ENCODE measurements at places on chromosomes 2 and 18. TPM values are rescaled to one million over a fixed set of nuclear protein-coding genes. Genes with fewer than 3 reads are reported as not detected.

DNA sequence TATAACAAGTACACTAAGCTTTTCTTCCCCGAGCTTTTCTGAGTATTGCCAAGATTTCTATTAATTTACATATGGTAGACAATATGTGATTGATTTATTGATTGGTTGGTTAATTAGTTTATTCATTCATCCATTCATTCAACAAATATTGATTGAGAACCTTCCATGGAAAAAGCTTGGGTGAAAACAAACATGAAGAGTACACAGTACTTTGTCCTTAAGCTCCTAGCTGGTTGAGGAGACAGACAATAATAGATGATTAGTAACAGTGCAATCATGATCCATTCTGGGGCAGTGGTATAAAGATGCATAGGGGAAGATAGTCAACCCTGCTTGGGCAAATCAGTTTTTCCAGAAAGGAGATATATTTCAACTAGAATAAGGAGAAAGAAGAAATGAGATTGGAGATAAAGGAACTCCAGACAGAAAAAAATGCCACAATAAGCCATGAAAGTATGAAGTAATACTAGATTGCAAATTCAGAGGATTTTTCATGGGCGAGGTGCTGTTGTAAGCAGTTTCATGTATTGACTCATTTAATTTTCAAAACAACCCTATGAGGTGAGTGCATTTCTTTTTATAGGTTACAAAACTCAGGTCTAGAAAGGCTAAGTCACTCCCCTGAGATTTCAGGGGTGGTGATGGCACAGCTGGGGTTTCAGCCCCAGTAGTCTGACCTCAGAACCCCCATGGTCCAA lies 129.5 kb downstream of the RND3 start:
- no peaks in the 10 kb centered on the region for H3K36me3 ChIP-seq
- no peak overlapping the region for H3K27ac ChIP-seq
- no peaks in the 10 kb centered on the region for H3K4me1 ChIP-seq
- H3K4me3 ChIP-seq, result no peak overlapping the region

DNA sequence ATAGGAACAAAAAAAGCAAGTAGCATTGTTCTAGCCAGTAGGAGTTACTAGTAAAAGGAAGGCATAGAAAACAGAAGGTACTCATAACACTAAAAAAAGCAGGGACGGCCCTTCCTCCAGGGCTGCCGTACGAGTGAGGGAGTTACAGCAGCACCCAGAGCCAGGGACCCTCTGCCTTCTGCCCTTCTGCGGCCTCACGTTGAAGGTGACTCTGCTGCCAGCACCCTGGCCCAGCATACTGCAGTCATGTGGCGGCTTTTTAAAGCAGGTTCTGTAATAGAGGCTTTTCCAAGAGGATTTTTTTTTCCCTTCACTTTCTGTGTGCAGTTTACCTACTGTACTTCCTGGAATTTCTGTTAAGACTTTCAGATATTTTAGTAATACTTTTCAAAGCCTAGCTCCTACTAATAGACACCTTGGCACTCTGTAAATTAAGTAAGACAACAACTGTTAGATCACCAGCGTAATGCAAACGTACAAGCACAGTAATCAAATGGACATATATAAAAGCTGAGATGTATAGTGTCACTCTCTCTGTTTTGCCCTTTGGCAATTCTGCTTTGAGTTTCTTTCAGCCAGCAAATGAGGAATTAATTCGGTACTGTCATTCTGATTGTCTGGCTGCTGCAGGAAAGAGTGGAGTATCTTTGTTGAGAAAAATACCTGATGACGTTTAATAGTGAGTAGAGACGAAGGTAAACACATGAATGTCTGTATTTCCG lies 161.5 kb downstream of the PTGR3 start:
- no peaks in the 10 kb centered on the region for H3K36me3 ChIP-seq
- no peak overlapping the region for H3K4me3 ChIP-seq
- H3K4me1 ChIP-seq, result no peaks in the 10 kb centered on the region
- no peak overlapping the region for H3K27ac ChIP-seq

GRCh38 chr2:140975237-140975636 lies 1155.6 kb downstream of the LRP1B start:
- H3K4me1 ChIP-seq, result no peaks in the 10 kb centered on the region
- no peaks in the 10 kb centered on the region for H3K27me3 ChIP-seq
- no peak overlapping the region for H3K27ac ChIP-seq
- no peak overlapping the region for H3K4me3 ChIP-seq
- DNase-seq, result no peak

- no peaks in the 10 kb centered on the region for H3K36me3 ChIP-seq
- peaks cover 4% of the 10 kb centered on the region for H3K4me1 ChIP-seq
- H3K27me3 ChIP-seq, result no peaks in the 10 kb centered on the region
These were observed 33.6 kb downstream of the GTF2A1L start for GRCh38 chr2:48651158-48651790.

The OXER1 gene
- not detected for total RNA-seq

DNA sequence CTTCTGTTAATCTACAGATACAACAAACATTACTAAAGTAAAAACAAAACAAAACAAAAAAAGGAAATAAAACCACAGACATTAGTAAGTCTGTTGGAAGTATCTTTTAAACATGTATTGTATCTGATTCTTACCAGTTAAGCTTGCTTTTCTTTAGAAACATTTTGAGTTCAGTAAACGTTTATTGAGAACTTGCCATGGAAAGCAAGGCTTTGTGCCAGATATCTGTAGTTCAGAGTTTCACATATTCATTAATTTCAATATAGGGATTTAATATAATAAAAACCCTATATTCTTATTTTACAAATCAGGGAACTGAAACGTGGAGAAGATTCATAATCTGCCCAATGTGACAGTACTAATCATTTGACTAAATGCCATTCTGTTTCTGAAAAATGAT lies 1101.0 kb upstream of the GYPC start:
- H3K27me3 ChIP-seq, result no peaks in the 10 kb centered on the region
- no peak overlapping the region for H3K27ac ChIP-seq
- no peak overlapping the region for H3K4me3 ChIP-seq
- H3K4me1 ChIP-seq, result no peaks in the 10 kb centered on the region
- no peak for DNase-seq

DNA sequence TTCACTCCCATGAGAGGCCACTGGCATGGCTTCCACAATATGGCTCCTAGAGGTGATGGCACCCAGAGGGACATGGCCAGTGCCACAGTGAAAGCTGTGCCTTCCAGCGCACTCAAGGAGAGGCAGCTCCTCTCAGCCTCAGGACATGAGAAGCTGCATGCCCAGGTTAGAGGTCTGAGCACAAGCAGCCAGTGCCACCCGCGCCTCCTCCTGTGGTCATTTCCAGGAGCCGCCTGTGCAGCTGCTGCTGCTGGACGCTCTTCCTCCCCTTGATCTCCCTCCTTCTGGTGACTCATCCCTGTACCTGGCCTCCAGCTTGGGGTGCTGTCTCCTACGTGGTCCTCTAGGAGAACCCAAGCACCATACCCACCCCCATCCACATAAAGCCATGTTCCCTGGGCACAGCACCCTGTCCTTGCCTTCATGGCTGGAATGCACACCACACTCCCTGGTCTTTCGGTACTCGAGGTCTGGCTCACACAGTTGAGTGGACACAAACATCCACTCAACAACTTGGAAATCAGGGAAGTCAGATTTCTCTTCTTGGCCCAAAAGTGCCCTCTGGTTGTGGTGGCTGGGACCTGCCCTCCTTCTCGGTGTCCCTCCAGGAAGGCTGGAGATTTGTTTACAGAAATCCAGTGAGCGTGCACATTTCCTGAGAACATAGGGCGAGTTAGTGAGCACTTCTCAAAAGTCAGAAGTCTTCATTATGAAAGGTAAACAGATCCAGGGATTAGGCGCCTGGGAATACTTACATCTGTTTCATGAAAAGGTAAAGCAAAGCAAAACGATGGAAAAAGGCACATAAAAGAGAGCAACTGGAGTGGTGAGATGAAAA lies 96.7 kb downstream of the EIPR1 start:
- H3K36me3 ChIP-seq, result no peaks in the 10 kb centered on the region
- no peak overlapping the region for H3K27ac ChIP-seq
- DNase-seq, result peak; percentile 69
- no peaks in the 10 kb centered on the region for H3K4me1 ChIP-seq

DNA sequence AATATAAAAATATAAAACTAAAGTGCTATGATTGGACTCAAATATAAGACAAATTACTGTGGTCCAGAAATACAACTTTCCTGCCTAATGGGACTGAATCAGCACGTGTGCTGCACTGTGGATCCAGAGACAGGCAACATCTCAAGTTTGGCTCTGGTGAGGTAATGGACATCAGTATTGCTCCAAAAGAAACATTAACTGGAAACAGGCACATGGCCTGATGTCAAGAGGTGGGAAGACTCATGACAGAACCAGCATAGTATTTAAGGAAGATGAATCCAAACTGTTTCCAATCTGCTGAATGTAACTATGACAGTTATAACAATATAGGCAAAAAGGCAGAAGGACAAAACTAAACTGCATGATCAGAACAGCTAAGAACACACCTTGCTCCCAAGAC lies 354.6 kb downstream of the FSIP2 start:
- no peaks in the 10 kb centered on the region for H3K36me3 ChIP-seq
- H3K27ac ChIP-seq, result no peak overlapping the region
- no peak for DNase-seq
- H3K4me1 ChIP-seq, result no peaks in the 10 kb centered on the region

- no peak for DNase-seq
- H3K27me3 ChIP-seq, result no peaks in the 10 kb centered on the region
- peak overlapping the region; percentile 88 for H3K27ac ChIP-seq
- no peaks in the 10 kb centered on the region for H3K36me3 ChIP-seq
These were observed 26.1 kb upstream of the FN1 start for GRCh38 chr2:215461836-215462532.

- H3K27ac ChIP-seq, result no peak overlapping the region
- H3K4me1 ChIP-seq, result no peaks in the 10 kb centered on the region
- no peaks in the 10 kb centered on the region for H3K36me3 ChIP-seq
- DNase-seq, result no peak
- H3K4me3 ChIP-seq, result no peak overlapping the region
These were observed 2.4 kb downstream of the SCYGR8 start for GRCh38 chr2:227748079-227748478.

- H3K4me3 ChIP-seq, result no peak overlapping the region
- no peak for DNase-seq
- H3K4me1 ChIP-seq, result no peaks in the 10 kb centered on the region
- H3K27ac ChIP-seq, result no peak overlapping the region
- peaks cover 10% of the 10 kb centered on the region for H3K36me3 ChIP-seq
These were observed 94.1 kb downstream of the PRPF40A start for GRCh38 chr2:152623076-152623740.

The IAH1 gene
- total RNA-seq, result 56.6 TPM

- H3K27me3 ChIP-seq, result no peaks in the 10 kb centered on the region
- no peak overlapping the region for H3K27ac ChIP-seq
- no peaks in the 10 kb centered on the region for H3K4me1 ChIP-seq
- DNase-seq, result no peak
- no peak overlapping the region for H3K4me3 ChIP-seq
These were observed 220.9 kb upstream of the EPHA4 start for GRCh38 chr2:221792971-221793521.
